ENCODE measurements at places on chromosomes 1 and 21.

GRCh38 chr1:171219346-171220080, 28.8 kb upstream of the FMO1 start:
- DNase-seq = peak; percentile 83

GRCh38 chr1:84300501-84300900, 1.0 kb upstream of the SAMD13 start:
- no peak for DNase-seq

- DNase-seq = no peak
These were observed 16.7 kb upstream of the LSM10 start for GRCh38 chr1:36414384-36414783.

GRCh38 chr21:24197132-24197643, 1410.1 kb downstream of the MRPL39 start:
- DNase-seq = no peak

- DNase-seq = no peak
These were observed 154.7 kb downstream of the CACNA1E start for GRCh38 chr1:181637998-181638397.

DNA sequence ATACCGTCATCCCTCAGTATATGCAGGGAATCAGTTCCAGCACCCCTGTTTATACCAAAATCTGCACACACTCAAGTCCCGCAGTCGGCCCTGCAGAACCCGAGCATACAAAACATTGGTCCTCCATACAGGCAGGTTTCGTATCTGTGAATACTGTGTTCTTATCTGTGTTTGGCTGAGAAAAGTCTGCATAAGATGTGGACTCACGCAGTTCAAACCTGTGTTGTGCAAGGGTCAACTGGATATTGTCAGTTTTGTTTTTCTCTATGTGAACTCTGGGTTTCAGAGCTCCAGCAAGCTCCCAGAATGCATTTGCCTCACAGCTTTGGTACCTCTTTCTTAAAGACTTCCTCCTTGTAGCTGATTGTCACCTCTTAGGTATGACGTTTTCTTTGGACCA, 100.6 kb downstream of the NR5A2 start:
- DNase-seq = no peak

- DNase-seq = no peak
These were observed 2.7 kb upstream of the PIGC start for GRCh38 chr1:172446547-172446946.

DNA sequence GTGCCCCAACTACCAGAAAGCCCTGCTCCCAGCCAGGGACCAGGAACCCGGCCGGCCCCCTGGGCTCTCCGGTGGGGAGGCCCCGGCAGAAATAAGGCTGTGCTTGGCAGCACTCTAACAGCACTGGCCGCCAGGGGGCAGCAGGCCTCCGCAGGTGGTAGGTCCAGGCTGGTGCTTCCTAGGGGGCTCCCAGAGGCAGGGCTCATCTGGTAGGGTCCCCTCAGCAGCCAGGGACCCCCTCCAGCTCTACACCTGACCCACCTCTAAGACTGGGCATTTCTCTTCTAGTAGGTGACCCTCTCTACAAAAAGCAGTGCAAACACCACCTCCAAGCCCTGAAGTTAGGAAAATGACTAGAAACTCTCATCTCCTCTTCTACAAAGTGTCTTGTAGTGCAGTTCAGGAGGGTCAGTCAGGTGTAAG, 85.6 kb downstream of the STUM start:
- DNase-seq = peak; percentile 55

DNA sequence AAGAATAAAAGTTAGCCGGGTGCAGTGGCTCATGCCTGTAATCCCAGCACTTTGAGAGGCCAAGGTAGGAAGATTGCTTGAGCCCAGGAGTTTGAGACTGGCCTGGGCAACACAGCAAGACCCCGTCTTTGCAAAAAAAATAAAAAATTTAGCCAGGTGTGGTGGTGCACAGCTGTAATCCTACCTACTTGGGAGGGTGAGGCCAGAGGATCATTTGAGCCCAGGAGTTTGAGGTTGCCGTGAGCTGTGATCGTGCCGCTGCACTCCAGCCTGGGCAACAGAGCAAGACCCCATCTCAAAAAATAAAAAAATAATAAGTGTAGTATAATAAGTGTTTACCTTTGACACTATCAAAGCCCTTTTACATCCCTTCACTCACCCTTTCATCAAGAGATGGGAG, 5.0 kb downstream of the ACTN2 start:
- DNase-seq = no peak

DNA sequence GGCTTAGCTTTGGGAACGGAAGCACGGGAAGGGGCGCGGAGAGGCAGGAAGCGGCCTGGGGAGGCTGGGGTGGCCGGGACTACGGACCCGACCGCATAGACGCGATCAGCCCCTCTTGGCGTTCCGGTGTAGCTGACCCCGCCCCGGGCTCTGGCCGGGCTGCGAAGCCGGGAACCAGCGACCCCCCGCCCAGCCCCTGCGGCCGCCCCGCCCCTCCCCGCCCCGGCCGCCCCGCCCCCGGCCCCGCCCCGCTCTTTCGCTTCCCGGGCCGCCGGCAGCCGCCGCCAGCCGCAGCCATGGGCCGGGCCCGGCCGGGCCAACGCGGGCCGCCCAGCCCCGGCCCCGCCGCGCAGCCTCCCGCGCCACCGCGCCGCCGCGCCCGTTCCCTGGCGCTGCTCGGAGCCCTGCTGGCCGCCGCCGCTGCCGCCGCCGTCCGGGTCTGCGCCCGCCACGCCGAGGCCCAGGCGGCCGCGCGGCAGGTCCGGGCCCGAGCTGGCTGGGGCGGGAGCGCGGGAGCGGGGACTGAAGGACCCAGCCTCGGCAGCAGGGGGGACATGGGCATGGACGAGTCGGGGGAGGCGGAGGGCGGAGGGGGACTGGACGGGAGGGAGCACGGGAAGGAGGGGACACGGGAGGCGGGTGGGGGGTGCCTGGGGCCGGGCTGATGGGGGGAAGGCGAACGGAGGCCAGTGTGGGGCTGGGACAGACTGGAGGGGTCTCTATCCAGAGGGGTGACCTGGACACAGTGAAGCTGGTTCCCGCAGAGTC, at the start of gene SELENON:
Gene SELENON (plus strand): TSS at position 259 of the 768 bp plus-strand sequence. CDS start 38 bp downstream, at position 297.
- DNase-seq = peak; percentile 65

DNA sequence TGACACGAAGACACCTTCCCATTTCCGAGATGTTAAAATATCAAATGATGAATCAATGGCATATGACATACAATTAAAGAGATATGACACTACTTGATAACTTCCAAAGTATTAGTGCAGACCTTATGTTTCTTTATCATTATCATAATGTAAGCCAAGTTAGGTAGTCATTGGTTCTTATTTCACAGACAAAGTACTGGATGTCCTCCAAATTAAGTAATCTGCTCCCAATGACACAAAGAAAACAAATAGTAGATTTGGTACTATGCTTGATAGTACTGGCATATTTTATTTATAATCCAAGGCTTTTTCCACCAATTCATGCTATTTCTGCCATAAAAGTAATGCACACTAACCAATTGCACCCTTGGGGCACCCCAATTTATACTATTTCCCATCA, 11.9 kb upstream of the NRIP1 start:
- no peak for DNase-seq

GRCh38 chr21:19049567-19049966, 646.0 kb upstream of the TMPRSS15 start:
- no peak for DNase-seq

DNA sequence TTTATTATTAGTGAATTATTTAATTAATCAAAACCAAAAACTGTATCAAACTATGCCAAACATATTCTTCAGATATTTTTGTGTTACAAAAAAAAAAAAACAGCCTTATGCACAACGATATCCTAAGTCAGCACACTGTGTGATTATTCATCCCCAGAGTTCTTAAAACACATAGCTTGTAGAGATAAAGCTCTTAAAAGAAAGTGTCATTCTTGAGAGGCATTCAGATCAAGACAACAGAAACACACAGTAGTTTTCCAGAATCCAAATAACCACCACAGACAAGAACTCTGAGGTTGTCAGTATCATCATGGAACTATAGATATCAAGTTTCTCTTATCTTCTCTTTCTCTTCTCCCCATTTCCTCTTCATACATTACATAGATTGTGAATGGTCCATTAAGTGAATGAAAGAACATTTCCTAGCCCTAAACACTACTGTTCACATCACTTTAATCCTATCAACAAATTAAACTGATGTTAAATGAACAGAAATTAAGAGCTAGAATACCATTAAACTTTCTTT, 13.5 kb downstream of the ZZZ3 start:
- no peak for DNase-seq
